Stimulated activated CD4-positive, alpha-beta T cell treated with anti-CD3 and anti-CD28 coated beads, Interleukin-15, amount 100 ng/mL, for 24 hours (primary cell): ENCODE measurements at places on chromosomes 3 and 15.
A peak's percentile ranks its signal among the peaks of the same experiment; 100 is the strongest.

DNA sequence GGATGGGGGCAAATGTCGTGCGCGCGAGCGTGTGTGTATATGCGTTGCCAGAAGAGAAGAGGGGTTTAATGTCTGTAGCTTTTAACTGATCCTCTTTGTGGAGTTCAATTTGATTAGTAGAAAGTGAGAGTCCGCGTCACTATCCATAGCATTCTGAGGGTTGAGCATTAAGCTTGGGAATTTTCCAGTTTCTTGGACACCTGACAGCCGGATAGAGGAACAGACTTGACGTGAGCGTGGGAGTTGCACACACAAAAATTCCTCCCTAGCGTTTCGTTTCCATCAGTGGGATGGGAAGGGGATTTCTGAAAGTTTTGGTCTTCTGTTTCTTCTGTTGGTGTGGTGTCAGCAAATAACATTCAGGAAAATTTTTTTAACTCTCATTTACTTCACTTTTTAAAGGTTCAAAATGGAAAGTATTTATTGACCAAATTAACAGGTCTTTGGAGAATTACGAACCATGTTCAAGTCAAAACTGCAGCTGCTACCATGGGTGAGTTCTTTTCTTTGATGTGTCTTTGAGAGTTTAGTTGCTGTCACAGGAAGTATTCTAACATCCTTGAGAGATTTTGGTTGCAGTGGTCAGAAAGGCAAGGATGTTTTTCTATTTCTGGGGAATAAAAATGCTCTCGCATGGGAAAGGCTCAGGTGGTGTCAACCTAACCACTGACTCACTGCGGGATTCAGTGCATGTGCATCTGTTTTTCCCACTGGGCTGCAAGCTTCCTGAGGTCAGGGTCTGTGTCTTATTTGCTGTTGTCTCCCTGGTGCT, 841 bp downstream of the POGLUT1 start:
- DNase-seq = no peak

GRCh38 chr3:29850641-29851040, 569.8 kb downstream of the RBMS3 start:
- no peak for DNase-seq

GRCh38 chr3:106421909-106422308, 553.1 kb upstream of the CBLB start:
- no peak for DNase-seq

GRCh38 chr3:169980055-169980454, 13.4 kb downstream of the SEC62 start:
- DNase-seq = no peak

GRCh38 chr15:100635406-100636071, 33.1 kb downstream of the ASB7 start:
- DNase-seq = no peak

DNA sequence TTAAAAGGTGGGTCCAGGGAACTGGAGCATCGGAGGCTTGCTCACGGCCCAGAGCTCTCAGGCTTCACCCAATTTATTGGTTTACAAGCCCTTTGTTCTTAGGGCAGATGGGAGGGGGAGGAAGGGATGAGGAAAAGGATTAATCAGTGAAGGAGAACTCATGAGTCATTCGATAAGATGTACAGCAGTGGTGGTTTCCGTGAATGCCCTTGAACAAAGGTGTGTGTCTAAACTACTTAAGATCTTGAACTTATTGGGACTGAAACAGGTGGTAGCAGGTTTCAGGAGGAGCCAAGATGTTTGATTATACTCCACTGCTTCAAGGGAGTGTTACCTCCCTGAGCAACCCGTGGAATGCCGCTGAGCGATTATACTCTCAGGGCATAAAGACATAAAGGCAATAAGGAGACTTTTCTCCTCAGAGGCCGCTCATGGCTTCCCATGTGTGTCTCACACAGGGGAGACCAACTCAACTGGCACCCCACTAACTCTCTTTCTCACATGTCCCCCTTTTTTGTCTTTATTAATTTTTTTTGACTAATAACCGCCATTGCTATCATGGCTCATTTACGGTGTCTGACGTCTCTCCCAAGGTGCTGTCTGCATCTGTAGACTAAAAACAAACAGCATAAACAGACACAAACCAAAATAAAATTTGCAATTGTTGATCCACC, 17.3 kb upstream of the SLC28A2 start:
- DNase-seq = no peak

GRCh38 chr3:23712656-23713559, 92.8 kb upstream of the UBE2E1 start:
- DNase-seq = no peak

DNA sequence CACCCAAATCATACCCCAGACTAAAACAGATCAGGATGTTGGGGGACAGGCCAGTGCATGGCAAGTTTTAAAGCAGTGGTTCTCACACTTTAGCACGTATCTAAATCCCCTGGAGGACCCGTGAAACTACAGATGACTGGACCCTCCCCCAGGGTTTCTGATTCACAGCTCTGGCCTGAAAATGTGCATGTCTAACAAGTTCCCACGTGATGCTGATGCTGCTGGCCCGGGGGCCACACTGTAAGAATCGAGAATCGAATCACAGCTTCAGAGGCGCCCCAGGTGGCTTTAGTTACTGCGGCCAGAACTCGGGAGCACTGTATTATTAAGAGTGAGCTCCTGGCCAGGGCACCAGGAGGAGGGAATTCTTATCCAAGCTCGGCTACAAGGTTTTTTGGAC, 11.6 kb downstream of the ADAMTS17 start:
- peak; percentile 50 for DNase-seq

DNA sequence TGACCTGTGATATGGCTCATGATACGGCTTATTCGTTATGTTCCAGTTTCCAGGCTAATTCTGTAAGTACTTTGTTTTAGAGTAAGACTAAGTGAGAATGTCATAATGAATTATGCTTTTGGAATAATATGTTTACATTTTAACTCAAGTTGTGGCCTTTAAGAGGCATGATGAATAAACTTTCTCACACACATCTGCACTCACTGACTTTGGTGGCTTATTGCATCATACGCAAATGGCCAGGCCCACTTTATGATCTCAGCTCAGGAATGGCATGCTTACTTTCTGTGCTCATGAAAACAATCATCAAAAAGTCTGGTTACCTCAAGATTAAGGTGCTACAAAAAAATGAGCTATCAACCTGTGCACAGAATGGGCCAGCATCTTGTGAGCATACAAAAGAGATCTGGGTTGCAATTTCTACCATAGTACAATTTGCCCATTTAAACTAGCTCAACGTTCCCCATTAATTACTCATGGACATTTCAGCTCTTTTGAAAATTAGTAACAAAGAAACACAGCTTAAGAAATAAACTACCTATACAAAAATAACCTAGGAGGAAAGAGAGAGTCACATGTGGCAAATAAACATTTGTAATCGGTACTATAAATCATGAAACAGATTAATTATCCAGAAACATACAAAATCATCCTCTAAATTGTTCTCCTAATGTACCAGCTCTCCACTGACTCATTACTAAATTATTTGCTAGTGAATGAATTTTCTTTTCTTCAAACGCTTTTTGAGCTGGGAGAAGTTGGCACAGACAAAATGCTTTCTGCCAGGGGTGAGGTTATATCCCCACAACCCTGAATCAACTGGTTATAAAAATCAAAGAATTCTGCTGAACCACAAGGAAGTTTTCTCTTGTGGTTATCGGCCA, 439.0 kb upstream of the ADAMTS9 start:
- DNase-seq = no peak

- peak; percentile 25 for DNase-seq
Observed at GRCh38 chr3:45772341-45773035, 23.8 kb downstream of the SLC6A20 start.

GRCh38 chr15:65954289-65954741, 85.0 kb downstream of the RAB11A start:
- no peak for DNase-seq

DNA sequence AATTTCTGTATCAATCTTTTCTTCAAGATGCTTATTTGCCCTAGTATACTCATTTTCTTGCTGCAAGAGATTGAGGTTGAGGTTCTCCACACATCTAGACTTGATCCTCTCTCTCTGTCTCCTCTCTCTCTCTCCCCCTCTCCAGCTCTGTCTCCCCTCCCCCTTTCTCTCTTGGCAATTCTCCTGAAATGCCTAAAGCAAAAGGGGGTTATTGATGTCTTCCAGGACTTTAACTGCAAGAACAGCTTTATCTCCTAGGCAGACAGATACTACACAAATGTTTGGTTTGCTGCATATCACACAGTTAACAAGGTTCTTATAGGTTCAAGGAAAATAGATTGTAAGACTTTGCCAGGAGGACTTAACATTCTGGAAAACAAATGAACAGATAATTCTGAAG, 52.1 kb downstream of the TMEM212 start:
- no peak for DNase-seq

DNA sequence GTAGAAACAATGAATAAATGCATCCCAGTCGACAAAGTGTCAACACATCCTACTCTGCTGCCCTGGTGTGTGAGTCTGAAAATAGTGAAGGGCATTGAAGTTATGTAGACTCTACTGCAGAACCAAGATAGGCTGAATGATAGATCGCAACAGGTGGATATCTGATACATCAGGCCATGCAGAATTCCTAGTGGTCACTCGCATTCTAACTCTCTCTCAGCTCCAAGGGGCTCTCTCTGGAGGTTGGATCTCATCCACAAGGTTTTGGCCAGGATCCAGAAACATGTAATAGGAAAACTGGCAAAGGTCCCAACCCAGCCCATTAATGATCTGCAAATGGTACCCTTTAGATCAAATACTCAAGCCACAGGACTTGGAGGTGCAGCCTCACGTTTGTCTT, 514.1 kb downstream of the MAGI1 start:
- no peak for DNase-seq

GRCh38 chr3:140843656-140844055, 98.0 kb upstream of the SLC25A36 start:
- no peak for DNase-seq

DNA sequence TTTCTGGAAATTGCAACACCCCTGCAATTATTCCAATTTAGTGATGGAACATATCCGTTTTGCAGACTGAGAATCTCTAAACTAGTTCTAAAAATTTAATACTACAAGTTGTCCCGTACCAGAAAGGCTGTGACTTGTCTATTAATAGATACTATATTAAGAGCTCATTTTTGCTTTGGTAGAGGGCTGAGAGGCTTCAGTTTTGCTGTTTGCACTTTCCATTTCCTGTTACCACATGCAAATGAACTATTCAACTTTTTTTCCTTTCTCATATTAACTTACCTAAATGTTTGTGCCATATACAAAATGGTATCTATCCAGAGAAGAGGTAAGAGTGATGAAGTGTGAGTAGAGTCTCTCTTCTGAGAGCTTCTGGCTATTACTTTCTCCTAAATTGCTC, 101.5 kb upstream of the CRBN start:
- no peak for DNase-seq

GRCh38 chr15:39118510-39118909, 462.4 kb upstream of the THBS1 start:
- DNase-seq = no peak

DNA sequence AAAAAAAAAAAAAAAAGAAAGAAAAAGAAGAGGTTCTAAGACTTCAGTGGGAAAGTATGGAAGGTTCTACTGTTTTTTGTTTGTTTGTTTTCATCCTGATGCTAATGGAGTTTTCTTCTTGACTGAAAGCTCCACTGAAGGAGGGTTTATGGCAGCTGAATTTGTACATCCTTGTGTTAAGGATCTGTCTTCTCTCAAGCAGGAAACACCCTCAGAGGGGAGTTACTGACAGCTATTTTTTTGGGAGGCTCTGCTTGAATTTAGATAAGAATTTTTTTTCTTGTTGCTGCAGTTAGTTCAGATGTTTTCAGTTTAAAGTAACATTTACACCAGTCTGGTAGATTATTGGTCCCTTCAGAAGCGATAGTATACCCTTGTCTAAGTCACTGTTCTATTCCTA, 325.3 kb downstream of the ROBO2 start:
- no peak for DNase-seq

DNA sequence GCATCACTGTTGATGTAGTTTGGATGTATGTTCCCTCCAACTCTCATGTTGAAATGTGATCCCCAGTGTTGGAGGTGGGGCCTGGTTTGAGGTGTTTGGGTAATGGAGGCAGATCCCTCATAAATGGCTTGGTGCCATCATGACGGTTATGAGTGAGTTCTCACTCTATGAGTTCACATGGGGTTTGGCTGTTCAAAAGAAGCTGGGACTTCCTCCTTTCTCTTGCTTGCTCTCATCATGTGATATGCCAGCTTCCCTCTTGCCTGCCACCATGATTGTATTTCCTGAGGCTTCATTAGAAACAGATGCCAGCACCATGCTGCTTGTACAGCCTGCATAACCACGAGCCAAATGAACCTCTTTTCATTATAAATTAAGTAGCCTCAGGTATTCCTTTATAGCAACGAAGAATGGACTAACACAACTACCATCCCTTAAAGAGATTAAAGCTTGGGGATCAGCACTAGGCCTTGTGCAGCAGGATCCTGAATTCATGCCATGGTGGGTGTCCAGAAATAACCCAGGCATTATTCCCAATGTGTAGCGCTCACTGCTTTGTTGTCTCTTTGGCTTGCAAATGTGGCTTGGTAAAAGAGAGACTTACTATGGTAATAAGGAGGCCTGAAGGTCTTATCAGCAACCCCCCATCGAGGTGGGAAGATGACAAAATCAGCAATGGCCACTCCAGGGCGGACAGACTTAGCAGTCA, 41.9 kb downstream of the NDUFB4 start:
- DNase-seq = no peak

GRCh38 chr15:51053571-51053970, 41.1 kb downstream of the TNFAIP8L3 start:
- no peak for DNase-seq

- no peak for DNase-seq
Observed at GRCh38 chr3:108524537-108524936, 14.1 kb upstream of the MYH15 start.

GRCh38 chr3:110743984-110744383, 327.6 kb upstream of the NECTIN3 start:
- no peak for DNase-seq

DNA sequence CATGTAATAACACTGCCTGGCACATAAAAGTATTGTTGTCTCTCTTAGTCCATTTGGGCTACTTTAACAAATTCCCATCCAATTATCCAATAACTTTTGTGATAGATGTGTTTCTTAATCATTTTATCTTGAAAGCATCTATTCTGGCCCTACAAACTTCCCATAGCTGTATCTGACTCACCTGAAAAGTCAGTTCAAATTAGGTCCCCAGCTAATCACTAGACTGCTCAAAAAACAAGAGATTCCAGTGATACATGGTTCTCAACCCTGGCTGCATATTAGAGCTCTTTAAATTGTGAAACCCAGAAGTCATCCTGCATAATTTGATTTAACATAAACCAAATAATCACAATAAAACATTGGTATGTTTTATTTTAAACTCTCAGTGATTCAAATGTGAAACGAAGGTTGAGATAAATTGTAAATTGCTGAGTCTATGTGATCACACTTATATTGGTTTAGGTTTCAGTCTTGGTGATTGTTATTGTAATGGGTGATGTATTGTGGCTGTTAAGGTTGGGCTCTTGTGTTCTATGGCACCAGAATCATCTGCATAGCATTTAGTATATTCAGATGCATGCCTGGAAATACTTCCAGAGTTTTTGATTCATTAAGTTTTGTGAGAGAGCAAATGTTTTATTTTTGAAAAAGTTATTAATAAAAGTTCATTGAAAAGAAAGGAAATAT, 268.9 kb upstream of the KCNMB2 start:
- DNase-seq = no peak
